ENCODE measurements at places on chromosomes 5 and 9. TPM values are rescaled to one million over a fixed set of nuclear protein-coding genes. Genes with fewer than 3 reads are reported as not detected.

DNA sequence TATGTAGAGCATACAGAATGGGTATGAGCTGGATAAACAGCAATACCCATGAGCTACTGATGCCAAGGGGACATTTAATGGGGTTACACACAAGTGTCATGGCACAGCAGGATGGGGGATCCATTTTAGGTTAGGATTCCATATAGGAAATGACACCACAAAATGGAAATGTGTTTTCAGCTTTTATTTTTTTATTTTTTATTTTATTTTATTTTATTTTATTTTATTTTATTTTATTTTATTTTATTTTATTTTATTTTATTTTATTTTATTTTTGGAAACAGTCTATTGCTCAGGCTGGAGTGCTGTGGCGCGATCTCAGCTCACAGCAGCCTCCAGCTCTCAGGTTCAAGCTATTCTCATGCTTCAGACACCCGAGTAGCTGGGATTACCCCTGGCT lies 11.6 kb downstream of the ZNF474 start:
- no peak for DNase-seq

SLC6A18 gene
- polyA plus RNA-seq: 0.53 TPM

DNA sequence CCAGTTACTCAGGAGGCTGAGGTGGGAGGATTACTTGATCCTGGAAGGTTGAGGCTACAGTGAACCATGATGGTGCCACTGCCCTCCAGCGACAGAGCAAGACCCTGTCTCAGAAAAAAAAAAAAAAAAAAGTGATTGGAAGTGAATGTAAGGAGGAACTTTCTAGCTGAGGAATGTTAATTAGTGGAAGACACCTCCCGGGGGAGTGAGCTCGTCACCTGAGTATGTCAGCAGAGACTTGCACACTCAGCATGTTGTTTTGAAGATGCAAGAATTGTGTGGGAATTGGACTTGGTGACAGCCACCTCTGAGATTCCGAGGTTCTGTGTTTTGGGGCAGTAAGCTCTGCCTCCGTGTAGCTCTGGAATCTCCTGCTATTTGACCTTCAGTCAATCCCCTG lies 3.6 kb downstream of the SYNPO start:
- no peak for DNase-seq

NR5A1 gene
- polyA plus RNA-seq: not detected

DNA sequence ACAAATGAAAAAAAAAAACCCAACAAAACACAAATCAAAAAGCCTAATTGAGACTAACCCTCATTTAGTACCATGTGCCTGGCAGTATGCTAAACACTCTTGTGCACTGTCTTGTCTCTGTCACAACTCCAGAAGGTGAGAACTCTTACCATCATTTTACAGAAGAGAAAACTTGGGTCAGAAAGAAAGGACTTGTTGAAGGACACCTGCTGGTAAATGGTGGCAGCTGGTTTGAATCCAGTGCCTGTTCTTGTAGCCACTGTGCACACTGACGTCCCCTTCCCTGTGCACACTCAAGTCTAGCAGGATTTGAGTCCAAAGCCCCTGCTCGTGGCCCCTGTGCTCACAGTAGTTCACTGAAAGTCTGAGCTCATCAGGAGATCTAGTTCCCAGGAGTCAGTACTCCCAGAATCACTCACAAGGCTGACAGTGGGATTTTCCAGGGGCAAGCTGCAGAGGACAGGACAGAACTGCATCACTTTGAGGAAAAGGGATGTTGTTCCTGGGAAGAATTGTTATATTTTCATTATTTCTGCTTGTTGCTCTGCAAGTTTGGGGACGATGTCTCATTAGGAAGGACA lies 43.0 kb upstream of the HSD17B4 start:
- DNase-seq: no peak

GRCh38 chr5:126043688-126044087 lies 379.5 kb upstream of the GRAMD2B start:
- no peak for DNase-seq

DNA sequence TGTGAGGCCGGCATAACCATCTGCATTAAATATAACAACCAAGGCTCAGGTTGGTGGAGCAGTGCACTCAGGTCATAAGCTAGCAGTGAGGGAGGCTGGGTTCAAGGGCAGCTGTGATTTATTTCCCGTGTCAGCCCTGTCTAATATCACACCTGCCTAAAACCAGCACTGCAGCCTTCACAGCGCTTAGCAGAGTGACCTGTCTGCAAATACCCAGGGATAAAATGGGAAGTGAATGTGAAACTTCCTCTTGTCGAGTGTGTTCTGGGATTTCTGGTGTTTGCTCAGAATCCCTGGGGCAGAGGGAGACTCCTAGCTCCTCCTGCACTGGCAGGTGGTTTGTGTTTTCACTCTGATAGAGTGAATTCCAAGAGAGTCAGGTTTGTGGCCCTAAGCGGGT lies 57.5 kb downstream of the ZNF510 start:
- DNase-seq: no peak

GRCh38 chr9:103714992-103715391 lies 379.1 kb upstream of the SMC2 start:
- DNase-seq: no peak

SPINK4 gene
- polyA plus RNA-seq: not detected

NOXA1 gene
- polyA plus RNA-seq: 6.7 TPM

GRCh38 chr9:99749641-99750040 lies 72.0 kb upstream of the NR4A3 start:
- no peak for DNase-seq

FOXD4L4 gene
- polyA plus RNA-seq: not detected

DNA sequence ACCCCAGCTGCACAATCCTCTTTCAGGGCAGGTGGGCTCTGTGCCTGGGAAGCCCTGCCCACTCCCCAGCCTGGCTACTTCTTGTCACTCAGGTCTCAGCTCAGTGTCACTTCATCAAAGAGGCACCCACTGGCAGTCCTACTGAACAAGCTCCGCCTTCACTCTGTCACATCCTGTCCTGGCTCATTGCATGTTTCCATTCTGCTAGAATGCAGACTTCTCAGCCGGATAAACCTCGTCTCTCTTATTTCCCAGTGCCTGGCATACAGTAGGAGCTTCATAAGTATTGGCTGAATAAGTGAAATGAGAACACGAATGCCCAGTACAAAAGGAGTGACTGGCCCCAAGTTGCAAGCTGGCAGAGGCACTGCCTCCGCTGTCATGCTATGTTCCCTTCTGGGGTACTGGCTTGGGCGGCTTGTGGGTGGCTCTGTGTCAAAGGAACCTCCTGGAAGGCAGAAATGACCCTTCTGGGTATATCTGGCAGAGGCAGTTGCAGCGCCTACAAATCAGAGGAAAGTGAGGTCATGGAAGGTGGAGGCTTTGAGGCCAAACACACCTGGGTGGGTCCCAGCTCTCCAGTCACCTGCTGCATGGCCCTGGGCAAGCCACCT lies 98.3 kb upstream of the PHYKPL start:
- DNase-seq: no peak

GRCh38 chr9:130254747-130255630 lies 10.6 kb upstream of the HMCN2 start:
- DNase-seq: no peak

DNA sequence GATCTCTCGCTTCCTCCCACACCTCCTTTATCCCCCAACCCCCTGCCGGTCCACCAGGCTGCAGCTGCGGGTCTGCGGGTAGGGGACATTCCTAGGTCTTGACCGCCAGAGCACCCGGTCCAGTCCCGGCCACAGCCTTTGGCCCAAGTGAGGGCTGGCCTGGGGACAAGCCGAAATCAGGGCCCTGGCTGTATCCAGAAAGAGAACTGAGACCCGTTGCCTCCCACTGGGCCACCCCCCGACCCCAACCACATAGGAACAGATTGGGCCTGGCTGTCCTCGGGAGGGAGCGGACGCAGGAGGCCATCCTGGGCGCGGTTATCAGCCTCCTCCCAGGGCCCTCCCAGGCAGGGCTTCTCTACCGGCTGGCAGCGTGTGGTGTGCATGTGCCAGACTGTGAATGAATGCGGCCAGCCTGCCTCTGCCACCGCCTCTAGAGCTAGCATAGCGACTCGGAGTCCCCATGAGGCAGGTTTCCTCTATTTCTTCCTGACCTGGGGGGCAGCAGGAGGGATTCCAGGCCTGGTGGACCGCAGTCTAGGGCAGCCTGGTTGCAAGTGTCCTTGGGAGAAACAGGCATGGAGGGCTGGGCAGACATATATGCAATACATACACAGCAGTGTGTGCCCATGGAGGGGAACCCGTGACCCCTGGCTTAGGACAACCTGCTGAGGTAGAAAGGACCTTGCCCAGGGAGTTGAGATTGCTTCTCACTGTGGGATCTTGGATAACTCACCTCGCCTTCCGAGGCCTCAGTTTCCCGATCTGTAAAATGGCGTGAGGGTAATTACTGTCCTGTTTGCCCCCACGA lies 1.2 kb downstream of the N4BP3 start:
- DNase-seq: no peak

- DNase-seq: no peak
These were observed 142.3 kb downstream of the GRIA1 start for GRCh38 chr5:153632748-153633290.

- DNase-seq: no peak
These were observed 8.9 kb downstream of the RAB24 start for GRCh38 chr5:177294632-177295031.

NOP16 gene
- 30.8 TPM for polyA plus RNA-seq

GRCh38 chr5:10576790-10577189 lies 12.9 kb downstream of the ANKRD33B start:
- no peak for DNase-seq

GRCh38 chr5:154648229-154648628 lies 106.9 kb upstream of the LARP1 start:
- no peak for DNase-seq

- DNase-seq: no peak
These were observed 338.1 kb upstream of the MSX2 start for GRCh38 chr5:174386306-174386705.
